ENCODE measurements at places on chromosomes 5 and 9. TPM values are rescaled to one million over a fixed set of nuclear protein-coding genes. Genes with fewer than 3 reads are reported as not detected.

Gene GLRX
- total RNA-seq = 29.6 TPM

Gene CAVIN4
- total RNA-seq = 1.2 TPM

Gene C5orf58
- total RNA-seq = not detected

Gene FPGS
- total RNA-seq = 73.4 TPM

Gene FOXI1
- total RNA-seq = not detected

Gene TSLP
- 18.9 TPM for total RNA-seq

Gene SMIM33
- total RNA-seq = not detected

Gene GRIA1
- 6.0 TPM for total RNA-seq

Gene SHB
- total RNA-seq = 26.6 TPM

Gene TAS2R1
- total RNA-seq = not detected

Gene ADRB2
- 3.7 TPM for total RNA-seq

Gene RANBP3L
- total RNA-seq = 0.31 TPM

Gene CTXN3
- not detected for total RNA-seq

Gene C1QTNF3
- 0.79 TPM for total RNA-seq

Gene SLC6A18
- not detected for total RNA-seq

Gene SPINK13
- total RNA-seq = not detected

Gene IRX1
- total RNA-seq = 0.53 TPM

Gene PRR16
- 3.7 TPM for total RNA-seq

Gene CA9
- not detected for total RNA-seq

Gene SLC34A1
- total RNA-seq = not detected

Gene WNT8A
- not detected for total RNA-seq

Gene DOCK8
- total RNA-seq = under 0.01 TPM
